Memory B cell (primary cell): ENCODE measurements at places on chromosomes 4 and X.

GRCh38 chr4:99696801-99697200 lies 39.2 kb upstream of the C4orf54 start:
- no peak for DNase-seq

GRCh38 chr4:73450398-73451004 lies 14.5 kb downstream of the AFP start:
- no peak for DNase-seq

- DNase-seq: no peak
Observed at GRCh38 chr4:2364654-2365053, 53.8 kb downstream of the ZFYVE28 start.

DNA sequence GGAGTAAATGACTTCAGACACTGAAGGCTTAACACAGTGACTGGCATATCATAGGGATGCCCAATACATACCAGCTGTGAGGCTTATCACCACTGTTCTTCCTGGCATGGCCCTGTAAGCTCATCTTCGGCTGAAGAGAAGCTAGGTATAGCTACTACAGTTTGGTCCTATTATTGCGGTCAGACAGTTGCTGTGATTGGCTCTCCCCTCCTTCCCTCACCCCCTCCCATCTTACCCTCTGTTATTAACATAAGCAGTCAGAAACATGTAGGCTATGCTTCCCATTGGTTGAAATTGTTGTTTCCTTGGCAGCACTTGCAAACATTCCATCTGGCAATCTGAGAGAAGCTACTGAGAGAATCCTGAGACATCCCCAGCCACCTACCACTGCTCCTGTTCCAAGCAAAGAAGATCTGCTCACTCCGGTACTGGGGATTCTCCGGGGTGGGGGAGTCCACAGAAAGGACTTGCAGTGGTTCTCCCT lies at the start of gene AKAP14:
TSS of gene AKAP14 (plus strand) at position 51 of the 484 bp plus-strand sequence. CDS start 7,331 bp downstream, outside the sequence.
- no peak for DNase-seq

GRCh38 chr4:140719022-140719421 lies 37.2 kb downstream of the TBC1D9 start:
- no peak for DNase-seq

- DNase-seq: no peak
Observed at GRCh38 chrX:96436105-96436504, 248.5 kb upstream of the DIAPH2 start.

GRCh38 chrX:22203186-22203585 lies 69.5 kb upstream of the CBLL2 start:
- DNase-seq: no peak

- DNase-seq: no peak
Observed at GRCh38 chr4:76216975-76217814, 3.6 kb upstream of the SCARB2 start.

GRCh38 chr4:8221985-8222384 lies 22.9 kb downstream of the SH3TC1 start:
- DNase-seq: no peak

GRCh38 chr4:47862297-47862696 lies 24.4 kb upstream of the CORIN start:
- DNase-seq: no peak

DNA sequence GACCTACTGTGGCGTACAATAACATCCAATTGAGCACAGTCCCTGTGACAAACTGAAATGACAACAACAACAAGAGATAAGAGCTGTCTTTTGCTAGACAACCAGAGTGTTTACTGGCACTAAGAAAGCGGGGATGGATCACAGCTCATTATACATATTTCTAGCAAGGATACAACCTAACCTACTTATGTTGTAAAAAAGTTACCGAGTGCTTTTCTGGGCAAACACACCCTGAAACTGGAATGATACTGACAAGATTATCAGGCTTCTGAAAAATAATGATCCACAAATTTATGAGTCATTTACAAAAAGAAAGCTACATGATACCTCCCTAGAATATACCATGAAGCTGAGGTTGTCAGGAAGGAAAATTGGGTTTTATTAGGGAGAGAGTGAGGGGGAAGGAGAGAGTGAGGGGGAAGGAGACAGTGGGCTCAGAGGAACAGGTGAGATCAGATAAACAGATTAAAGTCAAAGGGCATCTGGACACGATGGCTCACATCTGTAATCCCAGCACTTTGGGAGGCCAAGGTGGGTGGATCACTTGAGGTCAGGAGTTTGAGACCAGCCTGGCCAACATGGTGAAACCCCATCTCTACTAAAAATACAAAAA lies 20.3 kb downstream of the TBC1D9 start:
- DNase-seq: no peak

- DNase-seq: no peak
Observed at GRCh38 chrX:618761-619450, 11.7 kb upstream of the SHOX start.

- no peak for DNase-seq
Observed at GRCh38 chr4:173009129-173009823, 159.3 kb upstream of the GALNT7 start.

- no peak for DNase-seq
Observed at GRCh38 chr4:77153006-77153405, 4.0 kb upstream of the CCNG2 start.
